ENCODE measurements at places on chromosomes 1 and 21. TPM values are rescaled to one million over a fixed set of nuclear protein-coding genes. Genes with fewer than 3 reads are reported as not detected.

Gene EXTL1
- total RNA-seq, result not detected

Gene NT5C1A
- not detected for total RNA-seq

Gene CC2D1B
- total RNA-seq, result 18.3 TPM

Gene ETV3
- 11.6 TPM for total RNA-seq

Gene FCGR1A
- total RNA-seq, result not detected

All from A549 treated with ZK216348 at 1 μM for 4 hours (cell line).